ENCODE measurements at places on chromosomes 6 and 20. TPM values are rescaled to one million over a fixed set of nuclear protein-coding genes. Genes with fewer than 3 reads are reported as not detected.

Gene CTAGE9
- total RNA-seq = not detected

Gene SCGN
- total RNA-seq = not detected

Gene NFATC2
- under 0.01 TPM for total RNA-seq

Gene C6orf132
- total RNA-seq = 4.5 TPM

Gene LRFN2
- not detected for total RNA-seq

Gene HUS1B
- total RNA-seq = 1.1 TPM

Gene ALDH5A1
- total RNA-seq = 0.39 TPM

Gene STK4
- total RNA-seq = 34.4 TPM

Gene BMP2
- 1.1 TPM for total RNA-seq

Gene ASIP
- not detected for total RNA-seq

Gene SLC2A10
- 28.3 TPM for total RNA-seq

Gene FERMT1
- total RNA-seq = 17.3 TPM

Gene GRM1
- under 0.01 TPM for total RNA-seq

Gene RAET1G
- total RNA-seq = 2.6 TPM

Gene CPNE5
- total RNA-seq = not detected

Gene KCNK5
- 0.37 TPM for total RNA-seq

Gene ITPA
- 29.0 TPM for total RNA-seq

Gene DACT2
- total RNA-seq = not detected

Gene DSP
- under 0.01 TPM for total RNA-seq

Gene SNAP25
- total RNA-seq = 4.5 TPM

Gene NKX2-2
- total RNA-seq = 0.20 TPM

Gene SYTL3
- total RNA-seq = 0.37 TPM

Gene CDH4
- under 0.01 TPM for total RNA-seq

Gene PHIP
- 18.4 TPM for total RNA-seq

Gene INSM1
- not detected for total RNA-seq

Gene BAG2
- total RNA-seq = 24.4 TPM

Gene THEMIS
- total RNA-seq = not detected

Gene WRNIP1
- total RNA-seq = 26.5 TPM

Gene PET117
- 8.5 TPM for total RNA-seq

Gene COQ3
- 9.4 TPM for total RNA-seq

Gene SIRPD
- total RNA-seq = not detected
